Activated CD8-positive, alpha-beta memory T cell treated with anti-CD3 and anti-CD28 coated beads for 1 hour (primary cell): ENCODE measurements at places on chromosomes 3 and 15.

DNA sequence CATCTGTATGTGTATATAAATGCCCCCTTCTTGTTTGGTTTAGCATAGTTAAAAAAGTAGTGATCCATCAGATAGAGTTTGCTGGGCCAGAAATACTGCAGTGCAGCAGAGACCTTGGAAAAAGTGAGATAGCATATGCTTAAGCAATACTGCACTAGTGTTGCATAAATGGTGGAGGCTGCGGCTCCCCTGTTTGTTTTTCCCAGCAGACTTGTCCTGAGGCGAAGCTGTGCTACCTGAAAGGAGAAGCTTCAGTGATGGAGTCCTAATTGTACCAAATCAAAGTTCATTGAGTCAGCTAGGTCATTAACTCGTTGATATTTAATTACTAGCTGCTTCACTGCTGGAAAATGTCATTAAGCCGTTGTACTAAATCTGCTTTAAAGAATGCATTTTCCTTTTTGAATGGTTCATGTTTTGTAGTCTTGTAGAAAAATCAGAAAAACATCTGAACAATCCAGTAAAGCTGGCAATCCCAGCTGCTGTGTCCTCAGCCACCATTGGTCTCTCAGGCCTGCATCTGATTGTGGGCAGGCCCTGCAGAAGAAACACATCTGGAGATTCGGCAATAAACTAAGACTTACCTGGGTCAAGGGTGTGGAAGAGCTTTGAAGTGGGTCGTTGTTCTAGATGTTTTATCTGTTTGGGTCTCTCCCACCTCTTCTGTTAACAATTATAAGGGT lies 169.6 kb downstream of the B3GALNT1 start:
- DNase-seq, result no peak

GRCh38 chr3:38089163-38089562 lies 47.8 kb downstream of the ACAA1 start:
- DNase-seq, result no peak

- no peak for DNase-seq
Observed at GRCh38 chr3:159766563-159767185, 222.0 kb upstream of the IL12A start.

- no peak for DNase-seq
Observed at GRCh38 chr15:34336231-34336990, 1.2 kb downstream of the SLC12A6 start.

DNA sequence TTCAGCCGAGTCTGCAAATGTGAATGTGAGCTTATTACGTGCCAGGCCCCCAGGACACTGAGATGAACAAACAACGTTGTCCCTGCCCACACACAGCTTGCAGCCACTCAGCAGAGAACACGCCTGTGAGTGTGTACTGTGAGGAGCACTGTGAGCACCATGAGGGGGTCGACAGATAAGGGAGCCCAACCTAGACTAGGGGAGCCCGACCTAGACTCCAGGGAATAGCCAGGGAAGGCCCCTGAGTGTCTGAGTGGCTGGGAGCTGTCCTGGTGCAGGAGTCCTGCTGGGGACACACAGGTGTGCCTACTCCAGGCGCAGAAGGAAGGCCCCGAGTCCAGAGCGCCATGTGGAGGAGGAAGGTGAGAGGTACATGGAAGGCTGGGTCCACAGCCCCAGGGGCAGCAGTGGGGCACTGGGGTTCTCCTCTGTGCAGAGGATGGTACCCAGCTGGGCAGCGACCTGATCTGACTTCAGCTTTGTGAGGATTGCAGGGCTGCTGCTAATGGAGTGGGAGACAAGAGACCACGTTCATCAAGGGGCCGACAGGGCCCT lies 36.5 kb downstream of the MGLL start:
- DNase-seq, result no peak

DNA sequence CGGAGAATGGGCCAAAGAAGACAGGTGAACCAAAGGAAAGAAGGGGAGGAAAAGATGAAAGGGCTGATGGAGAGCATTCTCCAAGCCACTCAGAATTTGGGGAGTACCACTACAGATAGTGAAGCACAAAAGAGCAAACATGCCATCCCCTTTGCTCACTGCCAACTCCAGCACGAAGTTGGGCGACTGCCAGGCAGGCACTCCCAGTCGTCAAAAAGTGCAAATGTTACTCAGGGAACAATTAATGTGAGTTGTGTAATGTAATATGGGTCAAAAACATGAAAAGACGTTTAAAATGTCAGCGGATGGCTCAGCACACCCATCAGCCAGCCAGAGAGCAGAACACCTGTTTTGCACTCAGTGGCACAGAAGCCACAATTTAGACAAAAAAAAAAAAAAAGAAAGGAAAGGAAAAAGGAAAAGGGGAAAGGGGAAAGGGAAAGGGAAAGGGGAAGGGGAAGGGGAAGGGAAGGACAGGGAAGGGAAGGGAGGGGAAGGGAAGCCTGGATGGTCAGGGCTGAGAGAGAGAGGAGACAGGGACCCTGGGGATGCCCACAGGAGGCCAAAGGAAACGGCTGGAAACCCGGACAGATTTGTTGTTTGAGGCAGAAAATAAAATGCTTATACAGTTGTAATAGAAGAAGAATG lies 82.7 kb downstream of the COL8A1 start:
- DNase-seq, result no peak

DNA sequence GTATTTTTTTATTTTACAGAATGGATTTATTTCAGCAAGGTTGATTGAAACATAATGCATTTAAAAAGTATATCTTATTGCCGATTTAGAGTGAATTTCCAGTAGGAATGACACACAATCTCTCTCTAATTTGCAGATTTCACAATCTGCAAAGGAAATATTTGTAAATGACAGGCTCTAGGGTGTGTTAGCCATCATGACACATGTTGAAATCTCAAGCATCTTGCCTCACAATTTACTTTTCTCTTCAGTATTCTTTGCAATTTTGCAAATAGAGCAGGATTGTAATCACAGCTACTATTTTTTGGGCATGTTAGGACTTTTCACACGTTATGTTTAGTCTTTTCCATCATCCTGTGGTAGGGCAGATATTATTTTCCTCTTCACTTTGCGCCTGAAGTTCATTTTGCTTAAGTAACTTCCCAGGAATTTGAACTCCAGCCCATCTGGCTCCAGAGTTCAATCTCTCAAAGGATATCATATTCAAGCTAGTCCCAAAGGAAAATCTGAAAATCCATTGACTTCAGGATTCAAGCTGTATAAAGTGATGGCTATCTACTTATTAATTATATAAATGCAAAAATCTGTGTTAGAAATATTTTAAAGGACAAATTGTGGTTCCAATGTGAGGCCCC lies 55.4 kb downstream of the ATP13A4 start:
- DNase-seq, result no peak

DNA sequence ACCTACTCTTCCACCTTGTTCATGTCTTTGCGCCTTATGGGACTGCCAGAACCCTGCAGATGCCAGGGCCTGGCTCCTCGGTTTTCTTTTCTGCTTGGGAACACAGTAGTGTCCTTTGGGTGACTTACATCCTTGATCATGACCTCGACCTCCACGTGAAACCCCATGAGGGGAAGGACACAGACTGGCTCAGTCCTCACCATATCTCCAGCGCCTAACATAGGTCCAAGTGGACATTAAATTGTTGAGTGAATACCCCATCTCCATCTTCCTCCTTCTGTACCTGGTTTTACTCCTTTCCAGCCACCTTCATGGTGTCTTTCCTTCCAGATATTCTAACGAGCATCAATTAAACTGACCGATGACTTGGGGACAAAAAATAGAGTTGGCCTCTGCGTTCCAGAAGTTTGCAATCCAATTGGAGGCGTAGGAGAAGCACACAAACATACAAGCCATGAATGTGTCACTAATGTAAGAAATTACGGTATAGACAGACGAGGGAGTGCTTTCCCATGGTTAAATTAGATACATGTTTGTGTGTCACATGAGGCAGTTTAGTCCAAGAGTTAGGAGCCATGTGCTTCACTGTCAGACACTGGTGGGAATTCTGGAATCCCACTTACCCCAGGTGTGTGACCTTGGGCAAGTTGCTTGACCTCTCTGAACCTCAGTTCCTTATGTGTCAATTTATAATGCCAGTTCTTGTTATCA lies 907 bp upstream of the HERC1 start:
- no peak for DNase-seq

GRCh38 chr15:68499620-68500312 lies 67.8 kb upstream of the ITGA11 start:
- DNase-seq, result no peak

DNA sequence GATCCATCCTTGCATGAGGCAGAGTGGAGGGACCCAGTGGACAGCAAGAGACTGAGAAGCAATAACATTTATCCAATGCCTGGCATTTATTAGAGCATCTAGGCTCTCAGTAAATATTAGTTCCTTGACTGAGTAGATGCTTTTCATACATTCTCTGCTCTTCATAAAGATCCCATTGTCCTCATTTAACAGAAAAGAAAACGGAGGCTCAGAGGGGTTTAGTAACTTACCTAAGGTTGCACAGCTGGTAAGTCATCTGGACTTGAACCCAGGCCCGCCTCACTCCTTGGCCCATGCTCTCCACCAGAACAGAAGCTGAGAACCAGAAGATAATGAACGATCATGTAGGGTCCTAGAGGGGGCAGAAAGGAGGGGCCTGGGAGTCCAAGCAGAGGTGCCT lies 52.2 kb upstream of the SEC22A start:
- DNase-seq, result no peak

- no peak for DNase-seq
Observed at GRCh38 chr3:98893740-98894139, 7.8 kb downstream of the DCBLD2 start.

GRCh38 chr15:74313889-74314288 lies 53.6 kb downstream of the CYP11A1 start:
- DNase-seq, result no peak
